MCF 10A (cell line): ENCODE measurements at places on chromosomes 5 and 9. TPM values are rescaled to one million over a fixed set of nuclear protein-coding genes. Genes with fewer than 3 reads are reported as not detected.
A peak's percentile ranks its signal among the peaks of the same experiment; 100 is the strongest.

DNA sequence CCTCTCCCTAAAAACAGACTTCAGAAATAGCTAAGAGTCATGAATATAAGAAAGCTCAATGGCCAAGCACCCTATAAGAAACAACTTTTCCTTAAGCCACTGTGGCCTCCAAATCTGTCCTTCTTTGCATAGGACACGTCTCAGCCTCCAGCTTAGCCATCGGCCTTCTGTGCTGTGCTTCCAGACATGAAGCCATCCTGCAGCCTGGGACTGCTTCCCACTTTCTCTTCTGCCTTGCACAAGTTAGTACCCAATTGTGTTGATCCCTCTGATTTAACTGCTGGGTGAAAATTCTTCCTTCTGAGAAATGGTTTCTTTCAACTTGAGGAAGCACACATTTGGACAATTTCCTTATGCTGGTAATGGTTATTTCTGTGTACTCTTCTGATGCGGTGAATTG is 334.7 kb downstream of the MARCHF11 start:
- DNase-seq, result no peak

GRCh38 chr9:97629156-97629555 is 4.0 kb downstream of the TSTD2 start:
- DNase-seq, result no peak

DNA sequence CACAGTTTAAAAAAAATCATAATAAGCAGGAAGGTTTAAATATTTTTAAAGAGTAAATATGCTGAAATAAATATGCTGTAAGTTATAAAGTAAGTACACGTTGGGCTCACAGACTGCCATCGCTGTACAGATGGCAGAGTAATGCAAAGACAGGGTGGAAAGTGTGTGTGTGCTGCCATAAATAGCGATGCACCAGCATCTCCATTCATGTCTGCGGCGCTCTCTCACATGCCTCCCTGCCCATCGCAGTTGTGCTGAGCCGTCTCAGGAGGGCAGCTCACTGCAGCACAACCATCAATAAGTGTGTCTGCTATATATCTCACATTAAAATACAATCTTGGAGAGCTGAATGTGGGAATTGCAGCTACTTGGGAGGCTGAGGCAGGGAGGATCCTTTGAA is 14.3 kb downstream of the MOCS2 start:
- no peak for DNase-seq

DNA sequence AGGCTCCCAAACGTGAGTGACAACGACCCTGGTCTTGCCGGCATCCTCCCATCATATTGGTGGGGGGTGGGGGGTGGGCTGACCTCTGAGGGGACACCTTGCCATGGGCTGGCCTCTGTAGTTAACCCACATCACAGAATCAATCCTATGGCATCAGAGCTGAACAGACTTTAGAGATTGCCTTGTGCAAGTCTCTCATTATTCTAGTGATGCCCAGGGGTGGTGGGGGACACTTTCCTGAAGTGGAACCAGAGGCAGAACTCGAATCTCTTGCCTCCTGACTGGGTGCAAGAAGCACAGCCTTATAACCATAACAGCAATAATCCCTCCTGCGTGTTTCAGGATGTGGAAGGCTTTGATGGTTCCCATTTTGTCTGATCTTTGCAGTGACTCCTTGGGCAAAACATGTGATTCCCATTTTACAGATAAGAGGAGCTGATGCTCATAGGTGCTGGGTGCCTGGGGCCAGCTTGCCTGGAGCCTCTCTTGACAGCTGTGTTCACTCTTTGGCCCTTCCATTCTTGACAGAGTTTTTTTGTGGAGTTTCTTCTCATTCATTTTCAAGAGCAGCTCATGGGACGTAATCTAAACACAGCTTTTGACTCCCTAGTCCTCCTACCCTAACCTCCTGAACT is 18.6 kb upstream of the PITX1 start:
- DNase-seq, result no peak

GRCh38 chr5:142016556-142016955 is 3.7 kb upstream of the GNPDA1 start:
- DNase-seq, result no peak

DNA sequence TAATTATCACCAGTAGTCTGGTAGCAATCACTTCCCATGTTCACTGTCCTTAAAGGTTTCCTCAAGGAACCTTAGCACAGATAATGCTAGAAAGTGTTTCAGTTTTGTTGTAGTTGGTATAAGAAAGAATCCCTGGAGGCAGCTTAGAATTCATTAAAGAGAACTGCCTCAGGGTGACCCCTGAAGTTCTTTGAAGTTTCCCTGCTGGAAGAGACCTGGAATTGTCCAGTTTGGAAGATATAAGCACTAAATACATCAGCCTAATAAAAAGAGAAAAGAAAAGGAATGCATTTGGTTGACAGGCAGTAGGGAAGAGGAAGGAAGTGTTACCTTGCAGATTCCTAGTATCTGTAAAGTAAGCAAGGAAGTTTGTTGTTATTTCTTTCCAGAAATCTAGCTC is 999.6 kb upstream of the DMAC1 start:
- no peak for DNase-seq

DNA sequence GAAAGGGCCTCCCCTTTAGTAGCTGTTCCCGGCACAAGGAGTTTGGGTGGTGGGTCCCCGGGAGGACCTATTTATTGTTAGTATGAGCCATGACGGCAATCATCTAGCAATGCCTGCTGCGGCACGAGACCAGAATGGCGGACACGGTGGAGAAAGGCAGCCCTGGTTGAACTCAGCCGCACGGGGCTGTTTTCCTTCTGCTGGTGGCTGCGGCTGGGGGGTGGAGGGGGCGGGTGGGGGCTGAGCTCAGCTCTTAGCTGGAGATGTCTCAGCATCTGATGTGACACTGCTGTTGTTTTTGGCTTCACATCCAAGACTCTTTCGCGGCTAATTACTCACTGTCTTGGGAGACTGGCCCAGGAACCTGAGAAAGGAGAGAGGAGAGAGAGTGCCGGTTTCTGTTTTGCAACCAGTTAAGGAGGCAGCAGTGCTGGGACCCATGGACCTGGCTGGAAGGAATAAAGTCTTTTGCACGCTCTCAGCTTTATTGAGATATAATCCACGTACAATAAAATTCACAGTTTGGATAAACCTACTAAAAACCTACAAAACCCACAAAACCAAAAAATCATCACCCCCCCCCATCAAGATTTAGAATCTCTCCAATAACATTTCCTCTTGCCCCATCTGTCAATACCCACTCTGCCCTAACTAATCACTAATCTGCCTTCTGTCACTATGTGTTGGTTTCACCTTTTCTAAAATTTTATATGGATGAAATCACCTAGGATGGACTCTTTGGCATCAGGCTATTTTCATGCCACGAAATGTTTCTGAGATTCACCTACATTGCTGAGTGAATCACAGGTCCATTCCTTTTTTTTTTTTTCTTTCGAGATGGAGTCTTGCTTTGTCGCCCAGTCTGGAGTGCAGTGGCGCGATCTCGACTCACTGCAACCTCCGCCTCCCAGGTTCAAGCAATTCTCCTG is 81.8 kb upstream of the NEURL1B start:
- DNase-seq, result peak; percentile 100

DNA sequence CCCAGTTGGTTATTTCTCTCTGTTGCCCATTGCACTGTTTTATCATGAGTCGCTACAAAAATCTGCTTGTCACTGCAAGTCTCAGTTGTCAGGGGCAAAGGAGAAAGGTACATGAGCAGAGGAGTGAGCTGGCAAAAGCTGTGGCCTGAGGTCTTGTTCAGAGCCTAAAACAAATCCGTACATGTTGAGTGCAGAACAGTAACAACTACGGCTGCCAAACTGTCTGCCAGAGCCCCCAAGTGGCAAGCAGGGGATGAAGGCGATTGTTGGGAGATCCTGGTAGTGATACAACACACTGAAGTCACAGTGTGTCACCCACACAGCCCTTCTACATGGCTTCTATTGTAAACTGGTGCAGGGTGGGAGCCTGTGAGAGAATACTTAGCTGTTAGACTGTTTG is 50.9 kb downstream of the BRINP1 start:
- peak; percentile 41 for DNase-seq

GRCh38 chr5:88675168-88675707 is 207.7 kb downstream of the MEF2C start:
- no peak for DNase-seq

DNA sequence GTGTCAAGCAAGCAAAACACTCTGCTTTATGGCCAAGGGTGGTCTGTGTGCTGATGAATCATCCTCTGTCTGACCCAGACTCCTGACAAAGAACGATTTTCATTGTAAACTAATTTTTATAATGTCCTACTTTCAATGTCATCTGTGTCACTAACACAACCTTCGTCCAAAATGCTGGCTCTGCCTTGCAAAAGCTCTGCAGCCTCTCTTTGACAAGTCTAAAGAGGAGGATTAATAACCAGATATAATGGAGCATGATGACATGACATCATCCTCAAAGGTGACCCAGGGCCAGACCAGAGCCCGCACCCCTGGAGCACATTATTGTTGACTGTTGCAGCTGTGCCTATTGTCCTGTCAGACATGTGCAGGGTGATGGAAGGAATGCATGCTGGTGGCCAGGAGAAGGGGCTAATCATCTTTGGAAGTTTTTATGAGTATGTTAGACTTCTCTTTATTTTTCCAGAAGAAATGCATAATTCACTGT is 589.4 kb downstream of the NR2F1-AS1 start:
- DNase-seq, result no peak

DNA sequence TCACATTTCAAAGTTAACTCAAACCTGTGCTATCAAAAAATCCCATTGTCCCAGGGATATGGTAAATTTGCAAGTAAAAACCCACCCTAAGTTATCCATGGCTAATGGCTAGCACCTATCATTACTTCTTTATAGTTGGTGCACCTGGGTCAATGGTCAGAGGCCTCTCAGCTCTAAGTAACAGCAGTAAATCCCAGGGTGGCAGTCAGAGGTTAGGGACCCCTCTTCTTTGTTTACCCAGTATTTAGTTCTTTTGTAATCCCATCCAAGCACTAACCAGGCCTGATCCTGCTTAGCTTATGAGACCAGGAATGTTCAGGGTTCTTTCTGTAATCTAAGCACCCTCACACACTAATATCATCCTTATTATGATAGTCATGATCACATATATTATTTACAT is 52.1 kb upstream of the WWC1 start:
- DNase-seq, result no peak

DNA sequence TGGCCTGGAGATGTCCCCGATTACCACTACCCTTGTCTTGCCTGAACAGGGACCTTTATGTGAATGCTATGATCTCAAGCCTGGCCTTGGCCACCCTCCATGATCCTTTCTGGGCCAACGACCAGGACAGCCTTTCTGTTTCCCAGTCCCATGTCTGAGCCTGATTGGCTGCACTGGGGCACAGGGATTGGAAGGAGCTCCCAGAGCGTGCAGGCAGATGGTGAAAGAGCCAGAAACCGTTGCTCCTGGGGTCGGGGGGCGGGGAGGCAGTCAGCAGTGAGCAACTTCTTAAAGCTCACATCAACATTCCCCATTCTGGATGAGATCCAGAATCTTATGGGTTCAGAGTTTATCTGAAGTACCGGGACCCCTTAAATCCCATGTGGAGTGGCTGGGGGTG is 84.4 kb downstream of the INSYN2B start:
- DNase-seq, result no peak

DNA sequence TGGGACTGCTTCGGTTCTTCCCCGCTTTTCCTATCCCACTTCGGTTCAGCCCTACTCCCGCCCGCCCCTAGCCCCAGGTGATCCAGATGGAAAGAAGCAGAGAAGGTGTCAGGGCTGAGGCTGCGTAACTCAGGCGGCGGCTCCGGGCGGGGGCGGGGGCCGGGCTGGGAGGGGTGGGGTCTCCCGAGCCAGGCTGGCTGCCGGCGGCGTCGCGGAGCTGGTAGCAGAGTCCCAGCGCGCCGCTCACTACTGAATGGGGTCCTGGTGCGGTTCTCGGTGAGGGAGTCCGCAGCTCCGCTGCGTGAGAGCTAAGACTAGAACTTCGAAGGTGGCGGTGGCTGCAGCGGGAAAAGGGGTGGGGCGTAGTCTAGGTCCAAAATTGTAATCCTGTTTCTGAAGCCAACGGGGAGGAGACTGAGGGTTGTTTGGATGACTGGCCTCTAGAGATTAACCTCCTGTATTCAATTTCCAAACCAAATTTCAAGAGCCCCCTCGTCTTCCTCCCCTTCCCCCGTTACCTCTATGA is 1.4 kb downstream of the PRR16 start:
- peak; percentile 82 for DNase-seq

GRCh38 chr5:60287174-60287771 is 393.7 kb upstream of the PDE4D start:
- peak; percentile 78 for DNase-seq

GRCh38 chr9:71269859-71270258 is 148.4 kb upstream of the TRPM3 start:
- DNase-seq, result no peak

GRCh38 chr5:77882670-77883257 is 106.6 kb upstream of the TBCA start:
- peak; percentile 80 for DNase-seq

DNA sequence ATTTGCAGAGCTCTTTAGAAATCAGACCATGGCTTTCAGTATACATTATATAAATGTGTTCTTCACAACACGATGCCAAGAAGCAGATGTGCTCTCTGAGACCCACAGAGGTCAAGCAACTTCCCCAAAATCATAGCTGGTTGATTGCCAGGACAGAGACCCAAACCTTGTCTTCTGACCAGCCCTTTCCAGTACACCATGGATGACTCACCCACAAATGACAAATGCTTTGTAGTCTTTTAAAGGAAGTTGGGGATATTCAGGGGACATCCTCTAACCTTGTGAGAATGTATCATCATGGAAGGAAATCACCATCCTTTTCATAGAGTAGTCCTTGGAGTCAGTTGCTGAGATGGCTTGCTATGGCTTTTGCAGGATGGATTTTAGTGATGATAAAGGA is 30.1 kb downstream of the ZNF462 start:
- DNase-seq, result peak; percentile 61

The ZFP37 gene
- 3.5 and 4.0 TPM in 2 replicates for total RNA-seq

The NDUFS4 gene
- 136 and 186 TPM in 2 replicates for total RNA-seq

The ADAMTSL2 gene
- total RNA-seq, result not detected in 2 replicates

The INSL4 gene
- not detected in 2 replicates for total RNA-seq

The FOXD4L5 gene
- 0.49 and 0.52 TPM in 2 replicates for total RNA-seq

The F2RL2 gene
- 0.17 and 0.28 TPM in 2 replicates for total RNA-seq

The BSPRY gene
- total RNA-seq, result 0.17 and 0.21 TPM in 2 replicates

The PCDHB3 gene
- total RNA-seq, result 0.42 and 0.49 TPM in 2 replicates

The TENT4A gene
- 25.6 and 27.6 TPM in 2 replicates for total RNA-seq

The PCDHGA2 gene
- 0.32 and 0.33 TPM in 2 replicates for total RNA-seq

The ANKRD31 gene
- 0.28 and 0.56 TPM in 2 replicates for total RNA-seq

The PKD2L2 gene
- not detected in 2 replicates for total RNA-seq

The MYMK gene
- total RNA-seq, result not detected in 2 replicates

The PCDHA10 gene
- 0.15 and 0.16 TPM in 2 replicates for total RNA-seq

The ARHGEF39 gene
- total RNA-seq, result 2.9 and 5.1 TPM in 2 replicates

The EIF4E1B gene
- total RNA-seq, result not detected in 2 replicates
